NCI-H2171 (cell line): ENCODE measurements at places on chromosomes 5 and 9.

GRCh38 chr5:97044052-97044451 lies 98.4 kb downstream of the LIX1 start:
- DNase-seq: no peak

GRCh38 chr9:38145526-38146053 lies 76.6 kb upstream of the SHB start:
- no peak for DNase-seq

DNA sequence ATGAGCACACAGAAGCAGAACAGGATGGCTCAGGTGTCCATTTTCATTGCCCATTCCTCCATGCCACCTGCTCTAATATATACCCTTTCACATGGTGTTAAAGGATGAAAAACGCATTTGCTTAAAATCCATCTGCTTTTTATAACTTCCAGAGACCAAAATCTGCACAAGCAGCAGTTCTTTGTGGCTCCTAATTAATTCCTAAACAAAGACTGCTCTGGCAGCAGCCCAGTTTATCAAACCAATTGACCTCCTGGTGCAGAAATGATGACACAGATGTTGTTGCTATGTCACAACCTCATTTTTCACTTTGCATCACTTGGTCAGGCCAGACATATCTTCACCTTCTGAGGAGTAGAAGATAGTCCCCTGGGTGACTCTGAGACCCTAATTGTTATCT lies 141.2 kb downstream of the ASTN2 start:
- no peak for DNase-seq

DNA sequence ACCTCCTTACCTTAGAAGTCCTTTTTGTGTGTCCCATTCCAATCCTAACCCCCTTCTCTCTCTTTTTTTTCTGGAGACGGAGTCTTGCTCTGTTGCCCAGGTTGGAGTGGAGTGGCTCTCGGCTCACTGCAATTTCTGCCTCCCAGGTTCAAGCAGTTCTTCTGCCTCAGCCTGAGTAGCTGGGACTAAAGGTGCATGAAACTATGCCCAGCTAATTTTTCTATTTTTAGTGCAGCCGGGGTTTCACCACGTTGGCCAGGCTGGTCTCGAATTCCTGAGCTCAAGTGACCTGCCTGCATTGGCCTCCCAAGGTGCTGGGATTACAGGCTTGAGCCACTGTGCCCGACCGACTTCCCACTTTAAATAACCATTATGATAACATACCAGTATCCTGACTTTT lies 17.5 kb downstream of the TMEM38B start:
- no peak for DNase-seq

DNA sequence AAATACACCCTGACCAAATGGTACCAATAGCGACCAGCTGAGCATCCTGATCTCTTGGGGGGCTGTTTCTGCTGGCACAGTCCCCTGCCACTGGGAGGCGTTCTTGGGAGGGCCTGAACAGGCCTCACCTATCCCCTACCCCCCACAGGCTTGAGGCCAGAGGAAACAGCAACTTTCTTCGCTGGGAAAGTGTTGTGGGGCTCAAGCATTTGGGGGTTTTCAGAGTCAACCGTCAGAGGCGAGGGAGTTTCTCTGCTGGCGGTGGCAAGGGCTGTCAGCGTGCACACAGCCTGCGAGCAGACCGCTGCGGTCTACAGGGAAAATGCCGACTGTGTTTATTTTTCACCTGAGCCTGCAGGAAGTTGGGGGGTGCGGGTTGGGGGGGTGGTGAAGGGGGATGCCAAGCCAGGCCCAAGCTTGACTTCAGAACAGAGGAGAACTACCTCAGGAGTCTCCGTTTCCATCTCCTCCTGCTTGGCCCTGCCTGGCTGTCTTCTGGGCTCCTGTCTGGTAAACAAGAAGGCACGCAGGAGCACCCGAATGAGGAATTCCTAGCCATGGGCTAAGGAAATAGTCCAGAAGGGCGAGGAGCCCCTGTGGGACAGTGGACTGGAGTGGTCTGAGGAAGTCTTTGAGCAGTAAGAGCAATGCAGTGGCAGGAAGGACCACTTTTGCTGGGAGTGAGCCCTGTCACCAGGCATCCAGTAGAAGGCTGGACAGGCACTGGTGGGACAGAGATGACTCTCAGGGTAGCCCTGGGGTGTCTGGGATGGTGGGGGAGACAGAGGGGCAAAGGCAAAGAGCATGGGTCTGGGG lies 18.1 kb downstream of the TCF7 start:
- DNase-seq: no peak

GRCh38 chr9:134047868-134048581 lies 19.8 kb downstream of the BRD3 start:
- no peak for DNase-seq

DNA sequence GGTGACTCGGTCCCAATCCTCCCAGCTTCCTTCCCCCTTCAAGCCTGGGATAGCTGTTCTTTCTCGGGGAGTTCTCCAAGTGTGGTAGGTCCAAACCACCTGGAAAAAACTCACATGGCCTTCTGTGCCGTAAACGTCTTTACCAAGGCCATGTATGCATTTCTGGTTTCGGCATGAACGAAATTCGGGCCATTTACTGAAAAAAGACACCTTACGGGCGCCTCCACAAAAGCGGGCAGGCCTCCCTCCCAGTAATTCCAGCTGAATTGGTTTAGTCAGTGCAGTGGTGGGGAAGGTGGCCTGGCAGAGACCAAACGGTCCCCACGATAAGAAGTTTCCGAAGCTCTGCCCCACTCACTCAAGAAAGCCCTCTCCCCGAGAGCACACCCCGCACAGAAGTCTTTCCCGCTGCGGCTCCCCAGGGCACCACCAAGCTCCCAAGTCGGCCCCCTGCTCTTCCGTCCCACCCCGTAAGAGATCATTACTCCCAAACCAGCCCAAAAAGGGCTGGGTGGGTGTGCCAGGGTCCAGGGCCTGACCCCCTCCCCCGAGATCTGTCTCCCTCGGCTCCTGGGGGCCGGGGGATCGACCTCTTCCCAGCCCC lies 86.3 kb upstream of the MELK start:
- DNase-seq: no peak

GRCh38 chr5:57917004-57917403 lies 434.4 kb upstream of the ACTBL2 start:
- no peak for DNase-seq

- no peak for DNase-seq
Observed at GRCh38 chr9:138049085-138049778, 171.7 kb downstream of the CACNA1B start.

- DNase-seq: no peak
Observed at GRCh38 chr5:108024986-108025385, 354.2 kb upstream of the EFNA5 start.

GRCh38 chr9:14836885-14837284 lies 73.3 kb downstream of the FREM1 start:
- DNase-seq: no peak

DNA sequence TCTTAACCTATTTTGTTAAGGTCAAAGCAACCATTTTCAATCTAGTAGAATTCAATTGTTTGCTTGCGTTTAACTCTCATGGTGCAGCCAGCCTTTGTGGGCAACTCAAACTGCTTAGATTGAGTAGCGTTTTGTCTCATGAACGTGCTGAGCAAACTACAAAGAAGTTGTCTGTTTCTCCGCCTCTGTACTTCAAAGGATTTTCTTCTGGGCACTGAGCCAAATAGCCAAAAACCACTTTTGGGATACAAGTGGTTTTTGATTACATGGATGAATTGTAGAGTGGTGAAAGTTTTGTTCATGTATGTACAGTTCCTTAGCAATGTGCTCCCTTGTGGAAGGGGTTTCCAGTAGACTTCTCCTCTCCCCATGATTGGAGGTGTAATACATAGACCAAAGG lies 122.9 kb downstream of the CFAP90 start:
- no peak for DNase-seq

- DNase-seq: no peak
Observed at GRCh38 chr5:54845567-54845941, 139.8 kb downstream of the ESM1 start.

DNA sequence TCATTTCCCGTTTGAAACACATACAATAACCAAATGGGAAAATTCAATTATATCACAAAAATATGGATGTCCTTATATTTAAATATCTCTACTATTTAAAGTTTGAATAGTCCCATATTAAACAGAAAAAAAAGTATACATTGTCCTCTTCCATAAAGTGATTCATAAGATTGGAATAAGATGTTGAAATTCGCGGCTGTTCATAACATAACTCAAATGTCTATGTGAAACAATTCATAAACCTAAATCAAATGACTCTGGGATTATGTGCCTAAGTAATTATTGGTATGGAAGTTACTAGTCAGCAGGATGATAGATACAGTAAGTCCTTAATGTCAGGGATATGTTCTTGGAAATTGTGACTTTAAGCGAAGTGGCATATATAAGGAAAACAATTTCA lies 3.9 kb upstream of the EFNA5 start:
- no peak for DNase-seq

DNA sequence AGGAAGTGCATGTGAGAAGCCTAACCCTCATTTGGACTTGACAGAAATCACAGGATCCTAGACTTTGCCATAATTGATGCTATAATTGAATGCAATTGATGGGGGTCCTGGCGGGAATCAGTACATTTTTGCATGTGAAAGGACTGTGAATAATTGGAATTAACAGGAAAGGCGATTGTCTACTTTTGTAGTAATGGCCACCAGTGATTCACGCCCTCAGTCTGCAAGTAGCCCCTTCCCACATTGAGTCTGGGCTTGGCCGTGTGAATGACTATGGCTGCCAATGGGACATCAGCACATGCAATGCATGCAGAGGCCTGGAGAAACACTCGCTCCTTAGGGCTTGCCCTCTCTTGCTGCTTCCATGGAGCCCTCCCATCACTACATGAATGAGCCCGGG lies 107.8 kb upstream of the OSMR start:
- DNase-seq: no peak

DNA sequence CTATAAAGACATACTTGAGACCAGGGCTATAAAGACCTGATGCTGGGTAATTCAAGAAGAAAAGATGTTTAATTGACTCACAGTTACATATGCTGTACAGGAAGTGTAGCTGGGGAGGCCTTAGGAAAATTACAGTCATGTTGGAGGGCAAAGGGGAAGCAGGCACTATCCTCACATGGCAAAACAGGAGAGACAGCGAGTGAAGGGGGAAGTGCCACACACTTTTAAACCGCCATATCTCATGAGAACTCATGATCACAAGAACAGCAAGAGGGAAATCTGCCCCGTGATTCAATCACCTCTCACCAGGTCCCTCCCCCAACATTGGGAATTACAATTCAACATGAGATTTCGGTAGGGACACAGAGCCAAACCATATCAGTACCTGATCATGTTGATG lies 89.9 kb upstream of the ADAMTSL1 start:
- DNase-seq: no peak

DNA sequence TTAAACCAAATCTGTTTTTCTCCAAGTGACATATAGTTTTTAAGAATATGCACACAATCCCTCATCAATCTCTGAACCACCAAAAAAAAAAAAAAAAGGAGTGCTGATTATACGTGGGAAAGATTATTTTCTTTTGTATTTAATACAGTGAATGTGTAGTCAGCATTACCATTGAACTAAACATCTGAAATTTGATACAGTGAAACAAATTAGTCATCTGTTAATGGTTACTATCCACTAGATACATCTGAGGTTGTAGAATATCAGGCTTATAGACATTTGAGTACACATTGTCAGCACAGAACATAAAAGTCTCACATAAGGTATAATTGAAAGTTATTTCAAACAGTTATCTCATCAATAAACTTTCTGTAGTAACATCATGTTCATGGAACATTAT lies 87.0 kb downstream of the SLF1 start:
- DNase-seq: no peak

DNA sequence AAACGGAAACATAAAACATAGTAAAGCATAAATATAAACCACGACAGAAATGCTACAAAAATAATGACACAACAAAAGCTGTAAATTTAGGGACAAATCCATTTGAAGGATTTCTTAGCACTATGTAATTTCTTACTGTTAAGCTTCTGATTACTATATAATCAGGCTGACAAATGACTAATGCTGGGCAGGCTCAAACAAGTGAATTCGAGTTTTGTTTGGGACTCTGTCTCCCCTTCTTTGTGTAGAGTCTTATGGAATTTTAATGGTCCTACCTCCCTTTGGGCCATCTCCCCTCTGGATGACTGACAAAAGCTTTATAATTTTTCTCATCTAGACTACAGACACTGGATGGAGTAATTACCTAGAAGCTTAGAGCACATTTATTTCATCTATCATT lies 24.6 kb upstream of the KIF2A start:
- no peak for DNase-seq

DNA sequence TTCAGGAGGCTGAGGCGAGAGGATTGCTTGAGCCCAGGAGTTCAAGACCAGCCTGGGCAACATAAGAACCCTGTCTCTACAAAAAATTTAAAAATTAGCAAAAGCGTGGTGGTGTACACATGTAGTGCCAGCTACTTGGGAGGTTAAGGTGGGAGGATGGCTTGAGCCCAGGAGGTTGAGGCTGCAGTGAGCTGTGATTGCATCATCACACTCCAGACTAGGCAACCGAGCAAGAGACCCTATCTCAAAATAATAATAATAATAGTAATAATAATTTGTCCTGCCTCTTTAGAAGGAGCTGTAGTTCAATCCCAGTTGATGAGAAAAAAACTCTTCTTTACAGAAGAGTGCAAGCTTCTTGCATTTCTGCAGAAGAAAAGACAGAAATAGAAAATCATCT lies 10.0 kb upstream of the CD74 start:
- no peak for DNase-seq

GRCh38 chr9:26262421-26263107 lies 584.3 kb upstream of the TUSC1 start:
- DNase-seq: no peak

- DNase-seq: no peak
Observed at GRCh38 chr5:181241393-181241975, 2.2 kb downstream of the RACK1 start.

DNA sequence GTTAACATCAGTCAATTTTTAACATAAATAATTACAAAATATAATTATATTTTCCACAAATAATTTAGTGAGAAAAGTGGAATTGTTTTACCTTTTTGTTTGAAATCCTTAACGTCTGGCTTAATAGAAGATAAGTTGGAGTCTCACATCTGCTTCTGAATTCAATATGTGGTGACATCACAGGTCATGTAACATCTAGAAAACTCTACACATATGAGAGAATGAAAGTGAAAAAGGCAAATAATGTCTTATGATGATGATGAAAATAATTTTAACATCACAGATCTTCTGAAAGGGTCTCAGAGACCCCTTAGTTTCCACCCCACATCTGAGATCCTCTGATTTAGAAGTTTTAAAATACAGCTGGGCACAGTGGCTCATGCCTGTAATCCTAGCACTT lies 81.5 kb downstream of the PRKACG start:
- no peak for DNase-seq

- peak; percentile 100 for DNase-seq
Observed at GRCh38 chr9:128724744-128725211, 851 bp upstream of the ZDHHC12 start.

GRCh38 chr5:36346896-36347690 lies 45.4 kb upstream of the RANBP3L start:
- DNase-seq: no peak
